ENCODE measurements at places on chromosomes 5 and 9. TPM values are rescaled to one million over a fixed set of nuclear protein-coding genes. Genes with fewer than 3 reads are reported as not detected.
A peak's percentile ranks its signal among the peaks of the same experiment; 100 is the strongest.

The PLK2 gene
- 25.6 TPM for total RNA-seq

The GARIN3 gene
- total RNA-seq: 0.19 TPM

The GKAP1 gene
- total RNA-seq: 2.3 TPM

The FSTL4 gene
- total RNA-seq: 0.42 TPM

DNA sequence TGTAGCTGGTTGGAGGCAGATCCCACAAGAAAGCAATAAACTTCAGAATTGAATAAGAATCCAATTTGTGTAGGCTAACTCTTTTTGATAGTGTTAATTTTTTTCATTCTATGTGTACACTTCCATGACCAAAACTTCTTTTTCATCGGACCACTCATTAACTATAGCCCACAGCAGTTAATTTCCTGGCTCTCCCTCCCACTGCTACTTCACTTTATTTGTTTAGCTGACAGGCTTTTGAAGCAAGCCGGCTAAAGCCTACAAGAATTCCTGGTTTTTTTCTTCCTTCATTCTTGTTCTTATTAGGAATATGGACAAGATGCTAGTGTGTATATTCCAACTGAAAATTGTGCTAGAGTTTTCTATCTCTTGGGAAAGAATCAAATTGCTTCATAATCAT lies 329.2 kb upstream of the CCNH start:
- DNase-seq: no peak

DNA sequence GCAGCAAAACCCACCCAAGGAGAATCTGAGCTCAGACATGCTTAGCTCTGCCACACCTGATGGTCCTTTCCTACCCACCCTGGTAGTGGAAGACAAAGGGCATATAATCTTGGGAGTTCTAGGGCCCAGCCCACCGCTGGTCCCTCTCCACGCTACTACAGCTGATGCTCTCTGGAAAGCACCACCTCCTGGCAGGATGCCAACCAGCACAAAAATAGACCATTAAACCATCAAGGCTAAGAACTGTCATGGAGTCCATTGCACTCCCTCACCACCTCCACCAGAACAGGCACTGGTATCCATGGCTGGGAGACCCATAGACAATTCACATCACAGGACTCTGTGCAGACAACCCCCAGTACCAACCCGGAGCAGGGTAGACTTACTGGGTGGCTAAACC lies 111.0 kb upstream of the IL7R start:
- no peak for DNase-seq

DNA sequence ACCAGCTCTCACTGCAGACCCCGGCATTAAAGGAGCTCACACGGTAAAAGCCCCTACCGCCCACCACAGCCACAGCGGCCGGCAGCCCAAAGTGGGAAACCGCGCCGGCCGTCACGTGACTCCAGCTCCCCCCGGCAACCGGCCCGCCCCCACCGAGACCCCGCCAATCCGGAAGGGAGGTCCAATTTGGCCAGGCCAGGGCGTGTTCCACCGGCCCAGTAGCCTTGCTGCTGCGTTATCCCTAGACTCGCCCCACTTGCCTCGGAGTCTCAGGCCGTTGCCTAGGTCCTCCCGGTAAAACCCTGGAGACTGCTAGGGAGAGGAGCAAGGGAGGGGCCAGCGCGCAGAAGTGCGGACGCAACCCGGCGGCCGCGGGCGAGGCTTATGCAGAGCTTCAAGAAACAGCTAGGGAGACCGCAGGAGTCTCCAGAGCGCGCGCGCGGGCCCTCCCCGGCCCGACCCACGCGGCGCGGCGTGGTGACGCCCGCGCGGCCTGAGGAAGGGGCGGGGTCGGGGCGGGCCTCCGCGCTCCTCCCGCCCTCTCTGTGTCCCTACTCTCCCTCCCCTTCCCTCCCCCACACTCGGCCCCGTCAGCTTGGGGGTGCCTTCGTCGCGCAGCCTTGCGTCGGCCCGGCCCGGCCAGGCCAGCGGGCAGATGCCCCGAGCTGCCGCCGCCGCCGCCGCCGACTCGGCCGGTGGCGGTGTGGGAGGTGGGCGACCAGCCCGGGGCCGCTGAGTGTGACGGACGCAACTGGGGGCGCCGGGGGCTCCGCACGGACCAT lies at the start of gene RIC1:
Gene RIC1 (plus strand): TSS at position 578 of the 782 bp plus-strand sequence. CDS start 203 bp downstream, at position 781.
- peak; percentile 97 for DNase-seq

- no peak for DNase-seq
These were observed 90.3 kb upstream of the PALM2AKAP2 start for GRCh38 chr9:109689701-109690100.

- DNase-seq: no peak
These were observed 50.4 kb downstream of the MAST4 start for GRCh38 chr5:66646570-66646969.

GRCh38 chr5:38923661-38924451 lies 78.0 kb downstream of the OSMR start:
- no peak for DNase-seq

DNA sequence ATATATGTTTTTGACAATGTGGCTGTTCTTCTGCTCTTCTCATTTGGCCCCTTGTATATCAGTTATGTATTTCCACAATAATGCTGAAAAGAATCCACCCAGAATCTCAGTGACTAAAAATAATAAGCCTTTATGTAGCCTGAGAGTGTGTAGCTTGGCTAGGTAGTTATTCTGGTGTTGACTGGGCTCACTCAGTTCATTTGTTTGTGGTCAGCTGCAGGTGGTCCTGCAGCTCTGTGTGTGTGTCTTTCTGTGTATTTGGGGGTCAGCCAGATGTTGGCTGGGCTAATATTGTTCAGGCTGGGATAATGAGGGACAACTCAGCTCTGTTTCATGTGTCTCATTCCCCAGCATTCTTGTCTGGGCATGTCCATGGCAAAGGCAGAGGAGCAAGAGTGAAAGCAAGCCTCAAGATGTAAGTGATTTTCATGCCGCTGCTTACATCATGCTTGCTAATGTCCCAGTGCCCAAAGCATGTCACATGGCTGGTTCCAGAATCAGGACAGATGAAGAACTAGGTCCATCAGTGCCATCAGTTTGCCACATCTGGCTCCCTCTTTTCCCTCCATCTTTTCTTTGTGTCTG lies 162.8 kb downstream of the KCTD16 start:
- no peak for DNase-seq

GRCh38 chr9:123784518-123784917 lies 145.4 kb downstream of the DENND1A start:
- no peak for DNase-seq

DNA sequence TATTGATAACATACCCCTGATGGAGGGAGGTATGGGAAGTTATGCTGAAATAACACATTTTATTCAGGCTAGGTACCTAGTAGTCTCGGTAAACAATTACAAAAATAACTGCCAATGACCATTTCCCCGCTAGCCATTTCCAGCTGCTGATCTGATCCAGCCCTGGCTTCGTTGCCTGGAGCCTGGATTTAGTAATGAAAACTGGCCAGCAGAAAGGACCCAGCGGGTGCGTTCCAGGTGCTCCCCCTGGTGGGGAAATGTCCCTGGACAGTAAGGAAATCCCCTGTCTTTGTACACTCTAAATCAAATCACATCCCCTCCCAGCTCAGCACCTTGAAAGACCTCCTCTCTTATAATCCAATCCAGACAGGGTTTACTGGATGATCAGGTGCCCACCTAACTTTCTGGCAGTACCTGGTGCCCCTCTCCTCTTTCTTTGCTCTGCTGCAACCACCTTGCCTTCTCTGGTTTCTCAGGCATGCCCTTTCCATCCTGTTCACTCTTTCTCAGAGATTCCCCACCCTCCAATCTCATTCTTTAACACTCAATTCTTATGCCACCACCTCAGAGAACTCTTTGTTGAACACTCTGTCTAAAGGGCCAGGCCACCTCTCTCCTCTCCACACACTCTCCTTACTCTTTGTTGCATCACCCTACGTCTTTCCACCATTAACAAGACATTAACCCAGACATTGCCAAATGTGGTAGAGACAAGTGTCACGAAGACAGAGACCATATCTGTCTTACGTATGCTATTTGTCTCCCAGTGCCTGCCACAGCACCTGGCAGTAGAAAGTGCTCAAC lies 50.1 kb upstream of the SMAD5 start:
- DNase-seq: peak; percentile 86

DNA sequence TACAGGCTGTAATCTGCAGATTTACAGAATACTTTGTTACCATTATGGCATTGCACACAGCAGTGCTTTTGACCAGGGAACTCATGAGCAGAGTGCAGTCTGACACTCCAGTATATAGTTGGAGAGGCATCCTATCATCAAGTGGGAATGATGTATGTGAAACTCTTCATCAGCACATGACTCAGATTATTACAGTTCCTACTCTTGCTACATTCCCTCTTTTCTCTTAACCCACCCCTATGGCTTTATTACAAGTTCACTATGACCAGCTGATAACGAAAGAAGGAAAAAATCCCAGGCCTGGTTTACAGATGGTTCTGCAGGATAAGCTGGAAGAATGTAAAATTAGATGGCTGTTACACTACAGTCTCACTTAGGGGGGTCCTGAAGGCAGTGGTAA lies 385.9 kb downstream of the RASEF start:
- DNase-seq: no peak

Data from activated CD4-positive, alpha-beta T cell treated with anti-CD3 and anti-CD28 coated beads, Interleukin-2, amount 10 ng/mL, durations not matched to agents 24 days and 14 days (primary cell).